ENCODE measurements at places on chromosomes 2 and 18. TPM values are rescaled to one million over a fixed set of nuclear protein-coding genes. Genes with fewer than 3 reads are reported as not detected.
A peak's percentile ranks its signal among the peaks of the same experiment; 100 is the strongest.

DNAH7 gene
- 0.11 TPM for total RNA-seq

SLC23A3 gene
- 0.59 TPM for total RNA-seq

OSBPL6 gene
- 5.4 TPM for total RNA-seq

STON1 gene
- 10.5 TPM for total RNA-seq

LBH gene
- total RNA-seq: 3.4 TPM

SCN9A gene
- 0.33 TPM for total RNA-seq

ZNF513 gene
- total RNA-seq: 9.5 TPM

DNA sequence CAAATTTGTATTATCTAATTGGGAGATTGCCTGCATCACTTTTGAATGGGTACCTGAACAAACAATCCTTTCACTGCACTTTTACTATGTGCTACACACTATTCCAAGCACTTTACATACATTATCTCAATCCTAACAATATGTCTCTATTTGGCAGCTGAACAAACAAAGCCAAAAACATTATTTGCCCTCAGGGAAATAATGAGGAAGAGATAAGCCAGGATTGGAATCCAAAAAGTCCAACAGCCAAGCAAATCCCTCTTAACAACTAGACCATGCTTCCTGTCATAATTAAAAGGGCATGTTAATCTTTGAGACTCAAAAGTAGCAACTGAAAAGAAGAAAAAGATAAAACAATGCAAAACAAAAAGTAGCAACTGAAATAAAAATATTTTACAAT, 32.1 kb downstream of the RPRD1A start:
- peak; percentile 72 for DNase-seq

DNA sequence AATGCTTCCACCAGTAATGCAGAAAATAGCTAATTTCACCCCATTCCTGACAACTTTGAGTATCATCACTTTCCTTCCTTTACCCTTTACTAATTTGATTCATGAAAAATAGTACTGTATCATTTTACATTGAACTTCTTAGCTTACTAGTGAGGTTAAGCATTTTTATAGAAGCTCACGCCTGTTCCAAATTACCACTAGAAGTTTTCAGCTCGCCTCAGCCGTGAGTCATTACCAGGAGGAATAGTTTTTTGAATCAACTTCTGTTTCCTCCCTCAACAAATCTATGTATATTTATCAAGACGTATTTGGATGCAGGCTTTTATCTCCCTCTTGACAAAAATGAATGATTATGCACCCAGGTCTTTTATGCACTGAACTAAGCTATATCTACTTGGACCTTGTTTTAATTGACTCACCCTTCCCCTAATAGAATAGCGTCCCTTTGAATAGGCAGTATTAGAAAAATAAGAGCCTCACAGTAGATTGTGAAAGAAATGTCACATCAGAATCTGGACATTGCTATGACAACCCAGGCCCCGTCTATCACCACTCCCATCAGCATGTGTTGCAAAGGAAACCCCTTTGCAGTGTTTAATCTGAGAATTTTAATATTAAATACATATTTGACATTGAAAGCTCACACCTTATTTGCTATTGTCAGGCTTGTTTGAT, 207.4 kb upstream of the NRP2 start:
- DNase-seq: no peak

GRCh38 chr18:2874765-2875164, 28.0 kb downstream of the EMILIN2 start:
- DNase-seq: no peak

DNA sequence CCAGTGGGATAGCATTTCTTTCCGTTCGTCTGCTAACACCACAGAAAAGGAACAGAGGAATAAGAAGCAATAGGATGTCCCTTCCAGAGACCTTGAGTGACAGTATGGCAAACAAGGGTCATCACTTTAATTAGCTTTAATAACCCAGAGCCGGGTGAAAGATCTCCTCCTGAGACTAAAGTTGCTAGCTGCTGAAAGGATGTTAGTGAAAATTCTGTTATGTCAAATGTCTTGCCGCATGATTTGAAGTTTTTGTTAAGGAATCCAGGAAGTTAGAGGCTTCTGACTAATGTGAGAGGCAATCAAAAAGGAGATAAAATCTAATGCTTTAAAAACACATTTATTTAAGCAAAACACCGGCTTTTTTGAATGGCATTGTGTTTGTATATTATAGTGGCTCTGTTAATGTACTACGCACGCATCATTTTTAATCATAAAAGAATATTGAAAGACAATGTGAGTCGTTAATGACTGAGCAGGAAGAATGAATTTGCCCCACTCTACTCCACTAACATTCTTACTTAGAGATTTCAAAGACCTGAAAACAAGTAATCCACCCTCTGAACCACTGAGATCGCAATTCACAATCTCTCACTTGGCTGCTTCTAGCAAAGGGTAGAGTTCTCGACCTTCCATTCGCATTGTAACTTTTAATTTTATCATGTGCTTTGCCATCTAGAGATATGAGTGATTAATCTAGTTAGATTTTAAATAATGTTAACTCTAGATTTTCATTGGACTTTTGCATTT, 536.6 kb downstream of the LRRTM4 start:
- DNase-seq: no peak

DNA sequence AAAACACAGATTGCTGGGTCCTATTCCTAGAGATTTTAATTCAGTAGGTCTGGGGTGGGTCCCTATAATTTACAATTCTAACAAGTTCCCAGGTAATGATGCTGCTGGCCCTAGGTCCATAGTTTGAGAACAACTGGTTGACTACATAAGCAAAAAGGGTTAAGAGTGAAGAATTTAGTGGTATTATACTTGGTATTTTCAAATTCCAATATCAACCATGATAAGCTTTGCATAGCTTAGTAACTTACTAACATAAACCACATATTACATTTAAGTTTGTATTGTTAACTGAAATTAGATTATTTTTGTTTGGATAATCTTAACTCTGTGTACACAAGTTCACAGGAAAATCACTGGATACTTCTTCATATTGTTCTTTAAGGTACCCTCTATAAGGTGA, 862.9 kb upstream of the ACVR2A start:
- DNase-seq: no peak

DNA sequence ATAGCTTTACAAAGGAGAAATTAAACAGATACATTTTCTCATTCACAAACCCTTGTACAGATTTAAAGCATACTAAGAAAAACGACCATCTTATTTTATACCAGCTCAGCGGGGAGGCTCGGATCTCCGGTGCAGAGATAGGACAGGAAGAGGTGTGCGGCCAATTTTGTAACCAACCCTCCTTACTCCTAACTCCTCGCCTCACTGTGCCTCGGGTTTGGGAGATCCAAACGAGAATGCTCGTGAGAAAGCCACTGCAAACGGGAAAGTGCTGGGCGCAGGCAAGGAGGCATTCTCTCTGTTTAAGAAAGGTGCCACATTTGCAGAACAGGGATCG, 1.2 kb downstream of the KDSR start:
- no peak for DNase-seq

DNA sequence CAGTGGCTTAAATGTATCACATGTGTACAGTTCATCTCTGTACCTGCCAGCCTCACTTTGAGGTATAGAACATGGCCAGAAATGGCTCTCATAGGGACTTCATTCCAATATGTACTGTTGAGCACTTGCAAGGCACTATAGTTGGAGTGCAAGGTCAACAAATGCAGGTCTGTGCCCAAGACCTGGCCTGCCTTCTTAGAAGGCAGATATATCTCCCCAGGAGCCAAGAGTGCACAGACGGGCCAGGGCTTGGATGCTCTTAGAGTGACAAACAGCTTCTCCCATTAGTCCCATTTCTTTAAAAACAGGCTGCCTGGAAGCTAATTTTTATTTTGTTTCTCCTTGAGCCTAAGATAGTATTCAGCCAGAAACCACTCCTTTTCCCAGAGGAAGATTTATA, 7.3 kb downstream of the TEX261 start:
- no peak for DNase-seq

DNA sequence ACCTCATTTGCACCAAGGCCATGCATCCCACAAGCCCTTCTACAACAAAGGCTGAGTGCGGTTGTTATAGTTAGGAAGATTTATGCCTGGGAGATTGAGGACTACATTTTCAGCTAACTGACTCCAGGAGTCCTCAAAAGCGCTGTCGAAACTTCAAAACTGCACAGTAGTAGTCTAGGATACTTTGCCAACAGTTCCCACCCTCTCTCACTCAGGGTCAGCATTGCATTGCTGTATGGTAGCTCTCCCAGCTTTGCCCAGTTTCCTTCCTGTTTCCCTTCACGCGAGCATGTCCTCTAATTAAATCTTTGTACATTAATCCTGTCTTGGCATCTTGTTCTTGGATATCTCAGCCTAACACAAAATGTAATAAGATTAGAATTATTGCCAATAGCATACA, 420.6 kb upstream of the UBE2E3 start:
- DNase-seq: no peak

- DNase-seq: no peak
These were observed 17.7 kb downstream of the MPP4 start for GRCh38 chr2:201680743-201681142.

- no peak for DNase-seq
These were observed 44.9 kb downstream of the NRP2 start for GRCh38 chr2:205727174-205727573.

- DNase-seq: no peak
These were observed 679 bp upstream of the WDR75 start for GRCh38 chr2:189440644-189440946.

DNA sequence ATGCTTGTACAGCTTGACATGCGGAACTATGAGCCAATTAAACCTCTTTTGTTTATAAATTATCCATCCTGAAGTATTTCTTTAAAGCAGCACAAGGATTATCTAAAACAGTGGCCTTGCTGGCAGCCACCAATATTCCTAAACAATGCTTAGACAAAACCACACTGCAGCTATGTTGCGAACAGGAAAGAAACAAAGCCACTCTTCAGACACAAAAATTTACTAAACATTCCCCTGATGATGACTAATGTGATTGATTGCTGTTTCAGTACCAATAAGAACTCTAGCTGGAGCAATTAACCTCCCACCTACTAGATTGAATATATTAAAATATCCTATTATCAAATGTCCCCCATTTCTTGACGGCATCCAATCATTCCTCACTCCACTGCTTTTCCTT, 325.8 kb upstream of the REG3G start:
- DNase-seq: no peak

DNA sequence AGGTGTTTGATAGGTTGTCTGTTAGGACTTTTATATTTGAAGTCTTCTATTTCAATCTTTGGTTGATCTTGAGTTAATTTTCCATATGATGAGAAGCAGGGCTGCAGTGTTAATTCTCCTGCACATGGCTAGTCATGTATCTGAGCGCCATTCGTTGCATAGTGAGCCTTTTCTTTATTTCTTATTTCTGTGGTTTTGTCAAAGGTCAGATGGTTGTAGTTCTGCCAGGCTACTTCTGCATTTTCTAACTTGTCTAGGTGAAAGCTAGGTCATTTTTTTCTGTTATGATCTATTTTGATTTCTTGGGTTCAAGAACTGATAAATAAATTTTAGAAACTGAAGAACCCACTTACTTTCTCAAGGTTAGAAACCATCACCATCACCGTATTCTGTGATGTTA, 56.7 kb downstream of the CCDC74A start:
- no peak for DNase-seq

DNA sequence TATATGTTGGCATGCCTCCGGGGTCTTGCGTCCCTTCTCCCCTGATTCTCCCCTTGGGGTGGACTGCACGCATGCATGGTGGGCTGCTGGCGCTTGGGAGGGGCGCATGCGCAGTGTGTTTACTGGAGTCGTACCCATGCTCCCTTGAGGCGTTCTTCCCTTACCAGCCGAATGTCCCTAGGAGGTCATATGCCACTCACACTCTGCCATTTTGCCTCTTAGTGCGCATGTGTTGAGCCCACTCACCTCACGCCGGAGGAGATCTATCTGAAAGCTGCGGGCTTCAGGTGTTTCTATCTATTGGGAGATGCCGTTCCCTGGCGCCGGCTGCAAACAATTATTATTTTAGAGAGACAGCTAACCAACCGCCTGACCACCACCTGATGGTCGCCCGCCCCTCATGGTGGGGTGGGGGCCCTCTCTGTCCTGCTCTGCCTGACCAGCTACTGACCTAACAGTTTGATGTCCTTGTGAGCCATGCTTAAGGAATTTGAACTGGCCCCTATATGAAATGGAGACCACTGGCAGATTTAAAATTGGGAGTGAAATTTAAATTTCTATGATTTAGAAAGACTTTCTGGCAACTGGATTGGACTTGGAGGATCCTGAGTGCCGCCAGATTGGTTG, 179.6 kb downstream of the RNF144A start:
- DNase-seq: no peak

GRCh38 chr18:48122376-48122775, 191.9 kb upstream of the SMAD2 start:
- DNase-seq: no peak

GRCh38 chr2:207166349-207167098, 776 bp upstream of the KLF7 start:
- DNase-seq: no peak

DNA sequence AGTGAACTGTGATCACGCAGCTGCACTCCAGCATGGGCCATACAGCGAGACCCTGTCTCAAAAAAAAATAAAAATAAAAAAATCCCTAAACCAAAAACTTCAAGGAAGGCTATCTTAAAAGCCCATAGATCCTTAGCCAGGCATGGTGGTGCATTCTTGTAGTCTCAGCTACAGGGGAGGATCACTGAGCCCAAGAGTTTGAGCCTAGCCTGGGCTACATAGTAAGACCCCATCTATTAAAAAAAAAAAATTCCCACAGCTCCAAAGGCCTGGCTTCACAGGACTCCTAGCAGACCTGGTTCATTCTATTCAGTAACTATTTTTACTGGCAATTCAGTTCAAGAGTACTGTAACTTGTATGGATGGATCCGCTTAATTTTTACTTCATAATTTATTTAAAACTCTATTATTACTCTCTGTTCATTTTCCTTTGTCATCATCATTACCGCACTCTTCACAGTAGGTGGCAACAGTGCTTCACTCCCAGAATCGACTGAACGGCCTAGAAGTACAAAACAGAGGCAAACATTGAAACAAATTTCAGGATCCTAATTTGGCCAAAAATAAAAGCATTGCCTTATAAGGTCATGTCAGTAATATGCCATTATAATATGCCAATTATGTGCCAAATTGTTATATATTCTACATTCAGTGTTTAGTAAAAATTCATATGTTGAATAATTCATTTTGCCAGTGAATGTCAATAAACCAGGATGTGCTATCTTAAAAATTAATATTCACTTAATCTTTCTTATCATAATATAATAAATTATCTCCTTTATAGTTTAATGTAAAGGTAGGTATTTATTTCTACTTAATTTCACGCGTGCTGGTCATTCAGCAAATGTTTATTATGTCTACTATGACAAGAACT, 14.3 kb upstream of the STAM2 start:
- DNase-seq: peak; percentile 29

- DNase-seq: peak; percentile 20
These were observed 65.3 kb downstream of the WDR75 start for GRCh38 chr2:189506514-189506976.

Measured in pulmonary artery endothelial cell (primary cell).